Stimulated activated CD4-positive, alpha-beta T cell treated with anti-CD3 and anti-CD28 coated beads, Interleukin-15, amount 100 ng/mL, for 48 hours (primary cell): ENCODE measurements at places on chromosomes 7 and 10.

GRCh38 chr7:99210265-99210970 lies 2.5 kb upstream of the KPNA7 start:
- DNase-seq, result no peak

DNA sequence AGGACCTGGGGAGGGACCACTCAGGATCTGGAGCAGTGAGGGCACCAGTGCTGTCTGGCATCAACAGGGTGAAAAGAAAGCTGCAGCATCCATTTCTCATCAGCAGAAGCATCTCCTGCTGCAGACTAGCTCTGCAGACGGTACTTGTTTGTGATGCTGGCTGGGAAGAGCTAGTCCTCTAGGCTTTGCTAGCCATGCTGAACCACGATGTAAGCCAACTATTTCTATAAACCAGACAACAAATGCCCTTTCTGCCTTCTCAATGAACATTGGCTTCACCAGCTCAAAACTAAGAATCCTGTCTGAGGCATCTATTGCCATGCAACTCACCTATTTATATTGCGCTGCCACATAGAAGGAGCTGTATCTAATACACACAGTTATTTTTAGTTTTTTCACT lies 65.6 kb downstream of the CTTNBP2 start:
- DNase-seq, result no peak

GRCh38 chr10:11454958-11455566 lies 156.4 kb downstream of the USP6NL start:
- DNase-seq, result no peak

DNA sequence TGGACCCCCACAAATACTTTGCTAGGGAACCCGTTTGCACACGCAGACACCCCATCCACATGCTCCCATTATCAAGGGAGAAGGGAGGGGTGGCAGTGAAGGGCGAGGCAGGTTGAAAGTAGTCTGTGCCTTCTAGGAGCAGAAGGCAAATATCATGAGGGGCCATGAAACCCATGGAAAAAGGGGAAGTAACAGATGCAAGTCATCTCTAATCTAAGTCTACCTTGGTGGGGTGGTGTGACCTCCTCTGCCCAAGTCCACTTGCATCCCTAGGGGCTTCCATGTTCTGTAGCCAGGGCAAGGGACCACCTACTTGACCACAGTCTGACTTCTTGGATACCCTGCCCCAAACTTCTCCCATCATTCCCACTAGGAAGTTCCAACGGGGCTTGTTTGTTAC lies 5.5 kb downstream of the GIMAP6 start:
- no peak for DNase-seq

DNA sequence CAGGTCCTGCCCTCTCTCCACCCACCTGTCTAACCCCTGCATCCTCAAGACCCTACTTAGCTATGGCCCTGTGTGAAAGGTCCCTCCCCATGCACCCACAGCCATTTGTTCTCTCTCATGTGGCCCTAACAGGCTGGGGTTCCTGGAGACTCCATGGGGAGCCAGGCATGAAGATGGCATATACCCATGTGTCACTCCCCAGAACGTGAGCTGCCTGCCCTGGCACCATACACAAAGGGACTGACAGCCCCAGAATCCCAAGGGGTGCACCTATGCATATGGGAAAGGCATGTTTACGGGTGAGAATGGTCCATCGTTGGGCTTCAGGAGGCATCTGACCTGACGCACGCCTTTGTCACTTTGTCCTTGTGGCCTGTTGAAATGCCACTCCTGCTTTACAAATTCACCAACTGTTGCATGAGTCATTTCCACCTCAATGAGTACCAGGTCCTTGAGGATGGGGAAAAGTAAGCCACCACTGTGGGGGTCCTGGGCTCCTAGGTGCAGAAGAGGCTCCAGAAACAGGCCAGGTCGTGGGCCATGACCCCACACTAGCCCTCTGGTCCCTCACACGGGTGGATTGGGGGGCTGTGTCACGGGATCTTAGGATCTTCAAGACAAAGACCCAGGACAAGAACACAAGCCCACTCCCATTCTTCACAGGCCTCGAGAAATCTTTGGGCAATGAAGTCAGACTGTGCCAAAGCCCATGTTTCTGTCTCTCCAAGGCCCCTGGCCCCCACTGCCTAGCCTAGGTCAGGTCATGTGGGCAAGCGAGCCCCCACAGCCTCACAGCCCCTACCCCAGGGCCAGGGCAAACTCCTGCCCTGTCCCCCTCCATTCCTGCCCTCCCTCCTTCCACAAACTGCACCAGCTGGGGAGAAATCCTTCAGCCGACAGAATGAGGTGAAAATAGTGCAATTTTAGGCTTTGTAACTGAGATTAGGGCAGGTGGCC lies 8.6 kb downstream of the GPRIN2 start:
- no peak for DNase-seq

- no peak for DNase-seq
Observed at GRCh38 chr7:142670511-142670910, 78.8 kb upstream of the PRSS1 start.

- DNase-seq, result no peak
Observed at GRCh38 chr7:550881-551614, 31.4 kb upstream of the PDGFA start.

- no peak for DNase-seq
Observed at GRCh38 chr7:78473021-78473420, 674.4 kb downstream of the PHTF2 start.

- DNase-seq, result no peak
Observed at GRCh38 chr7:74220229-74220628, 10.4 kb downstream of the LAT2 start.

- no peak for DNase-seq
Observed at GRCh38 chr10:12539350-12540164, 190.2 kb downstream of the CAMK1D start.

- DNase-seq, result no peak
Observed at GRCh38 chr7:29970158-29970557, 19.4 kb downstream of the SCRN1 start.

GRCh38 chr10:103630156-103630555 lies 136.7 kb downstream of the NEURL1 start:
- no peak for DNase-seq

- DNase-seq, result no peak
Observed at GRCh38 chr10:128577958-128578750, 451.9 kb upstream of the MKI67 start.

GRCh38 chr7:92778972-92779371 lies 57.4 kb downstream of the CDK6 start:
- DNase-seq, result no peak

GRCh38 chr10:119658274-119658673 lies 7.1 kb downstream of the BAG3 start:
- DNase-seq, result no peak

GRCh38 chr7:82678259-82678658 lies 234.7 kb upstream of the CACNA2D1 start:
- no peak for DNase-seq

DNA sequence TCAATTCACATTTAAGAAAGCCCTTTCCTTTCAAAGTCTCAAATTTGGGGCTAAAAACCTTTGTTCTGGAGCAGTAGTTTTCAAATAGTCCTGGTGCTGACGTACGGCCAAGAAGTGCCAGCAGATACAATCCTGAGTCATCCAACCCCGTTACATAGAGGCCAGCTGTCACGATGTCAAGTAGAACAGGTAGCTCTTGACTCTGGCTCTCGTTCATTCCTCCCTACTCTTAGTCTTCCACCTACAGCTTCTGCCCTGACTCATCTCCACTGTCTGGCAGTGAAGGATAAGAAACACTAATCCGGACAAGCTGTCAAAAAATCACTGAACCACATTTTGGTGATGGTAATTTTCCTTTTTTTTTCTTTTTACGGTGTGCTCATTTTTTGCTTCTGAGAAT lies 132.4 kb upstream of the PTN start:
- no peak for DNase-seq

GRCh38 chr7:137976696-137977095 lies 25.2 kb downstream of the CREB3L2 start:
- DNase-seq, result no peak

GRCh38 chr7:156080596-156080995 lies 268.3 kb upstream of the SHH start:
- no peak for DNase-seq

DNA sequence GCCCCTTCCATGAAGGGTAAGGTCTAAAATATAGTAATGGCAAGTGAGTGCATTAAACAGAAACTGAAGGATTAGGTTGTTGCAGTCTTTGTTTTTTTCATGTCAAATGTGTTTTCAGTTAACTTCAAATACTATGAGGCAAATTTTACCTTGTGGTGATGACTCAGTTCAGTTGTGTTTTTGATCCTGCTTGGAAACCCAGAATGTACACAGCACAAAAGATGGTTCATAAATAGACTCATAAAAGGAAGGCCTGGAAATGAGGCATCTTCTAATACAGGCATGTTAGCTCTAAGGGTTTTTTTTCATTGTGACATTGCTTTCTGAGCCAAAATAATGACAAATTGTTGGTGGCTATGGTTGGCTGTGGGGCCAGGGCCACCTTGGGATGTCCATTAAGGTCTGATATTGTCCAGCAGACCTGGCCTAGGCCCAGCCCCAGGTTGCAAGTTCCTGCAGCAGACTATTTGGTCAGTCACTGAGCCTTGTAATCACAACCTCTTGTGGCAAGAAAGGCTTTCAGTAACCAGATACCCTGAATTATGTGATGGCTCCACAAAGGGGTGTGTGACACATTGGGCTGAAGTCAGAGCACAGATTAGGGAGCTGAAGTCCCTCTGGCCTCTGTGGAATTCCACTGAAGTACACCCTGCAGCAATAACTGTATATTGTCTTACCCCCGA lies 69.0 kb upstream of the SAMD8 start:
- DNase-seq, result no peak

- no peak for DNase-seq
Observed at GRCh38 chr10:86944031-86944419, 13.4 kb downstream of the MMRN2 start.

GRCh38 chr7:117010375-117011133 lies 57.3 kb downstream of the ST7 start:
- no peak for DNase-seq

DNA sequence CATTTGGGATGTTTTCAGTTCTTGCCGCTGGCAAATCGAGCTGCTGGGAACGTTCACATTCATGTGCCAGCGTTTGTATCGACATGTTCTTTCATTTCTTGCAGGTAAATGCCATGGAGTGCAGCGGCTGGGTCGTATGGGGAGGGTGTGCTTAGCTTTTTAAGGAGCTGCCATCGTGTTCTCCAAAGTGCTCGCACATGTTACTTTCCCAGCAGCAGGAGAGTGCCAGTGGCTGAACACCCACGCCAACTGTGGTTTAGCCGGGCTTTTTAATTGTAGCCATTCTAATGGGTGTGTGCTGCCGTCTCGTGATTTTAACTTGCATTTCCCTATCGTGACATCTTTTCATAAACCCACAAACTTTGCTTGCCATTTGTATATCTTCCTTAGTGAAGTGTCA lies 11.6 kb upstream of the BNIP3 start:
- DNase-seq, result no peak

DNA sequence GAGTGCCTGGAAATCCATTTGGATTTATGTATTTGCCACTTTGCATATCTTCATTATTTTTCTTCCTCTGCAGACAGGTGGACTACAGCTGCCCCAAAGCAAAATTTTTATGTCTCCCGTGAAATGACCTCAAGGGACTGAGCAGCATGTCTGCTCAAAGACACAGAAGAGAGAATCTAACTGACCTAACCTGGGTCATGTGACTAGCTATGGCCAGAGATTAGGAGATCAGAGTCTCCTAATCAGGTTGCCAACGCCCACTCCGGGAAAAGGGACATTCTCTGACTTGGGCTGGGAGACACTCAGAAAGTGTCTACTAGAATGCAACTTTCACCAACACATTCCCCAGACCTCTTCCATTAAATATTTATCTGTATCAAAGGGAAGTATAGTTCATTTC lies 2.5 kb upstream of the BAMBI start:
- DNase-seq, result no peak

DNA sequence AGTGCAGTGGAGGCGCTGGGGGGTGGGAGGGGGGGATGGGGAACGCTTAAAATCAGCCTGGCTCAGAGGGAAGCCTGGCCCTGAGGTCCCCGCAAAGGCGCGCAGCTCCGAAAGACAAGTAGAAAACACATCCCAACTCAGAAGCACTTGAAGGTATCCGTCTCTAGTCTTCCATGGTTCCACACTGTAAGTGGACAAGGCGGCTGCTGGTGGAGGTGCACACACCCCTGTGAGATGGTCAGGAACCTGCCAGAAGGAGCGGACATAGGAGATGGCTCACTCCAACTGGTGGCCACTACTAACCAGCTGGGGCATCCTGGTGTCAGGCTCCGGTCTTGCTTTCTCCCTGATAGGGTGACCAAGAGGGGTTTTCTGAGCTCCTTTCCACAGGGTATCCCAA lies 41.7 kb downstream of the CTBP2 start:
- no peak for DNase-seq

- no peak for DNase-seq
Observed at GRCh38 chr10:11043446-11044127, 25.9 kb downstream of the CELF2 start.

GRCh38 chr7:120877701-120878100 lies 19.8 kb upstream of the TSPAN12 start:
- no peak for DNase-seq

DNA sequence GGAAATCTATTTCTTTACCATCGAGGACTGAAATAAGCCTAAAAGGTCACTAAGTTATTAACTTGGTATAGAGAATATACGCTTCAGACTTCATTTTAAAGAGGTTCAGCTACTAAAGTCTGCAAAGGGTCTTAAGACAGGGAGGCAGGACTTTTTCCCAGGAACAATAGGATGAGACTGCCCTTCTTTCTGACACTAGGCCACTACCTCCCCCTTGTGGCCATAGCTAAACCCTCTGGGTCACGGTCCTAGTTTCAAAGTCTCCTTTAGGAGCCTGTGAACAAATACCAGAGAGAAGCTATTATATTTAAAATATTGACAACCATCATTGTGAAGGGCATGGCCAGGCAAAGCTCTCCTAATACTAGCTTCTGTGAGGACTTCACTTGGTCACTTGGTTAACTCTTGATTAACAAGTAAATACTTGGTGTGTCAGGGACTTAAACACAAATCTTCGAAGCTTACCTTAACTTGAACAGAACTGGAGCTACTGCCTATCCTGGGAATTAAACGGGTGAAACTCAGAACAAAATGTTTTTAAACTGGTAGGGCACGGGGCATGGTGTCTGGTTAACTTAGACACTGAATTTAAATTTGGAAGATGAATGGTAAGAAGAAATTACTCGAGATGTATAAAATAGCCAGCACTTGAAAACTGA lies 75.6 kb downstream of the CCDC6 start:
- DNase-seq, result no peak

- DNase-seq, result no peak
Observed at GRCh38 chr7:157929671-157930070, 592.9 kb downstream of the DNAJB6 start.

DNA sequence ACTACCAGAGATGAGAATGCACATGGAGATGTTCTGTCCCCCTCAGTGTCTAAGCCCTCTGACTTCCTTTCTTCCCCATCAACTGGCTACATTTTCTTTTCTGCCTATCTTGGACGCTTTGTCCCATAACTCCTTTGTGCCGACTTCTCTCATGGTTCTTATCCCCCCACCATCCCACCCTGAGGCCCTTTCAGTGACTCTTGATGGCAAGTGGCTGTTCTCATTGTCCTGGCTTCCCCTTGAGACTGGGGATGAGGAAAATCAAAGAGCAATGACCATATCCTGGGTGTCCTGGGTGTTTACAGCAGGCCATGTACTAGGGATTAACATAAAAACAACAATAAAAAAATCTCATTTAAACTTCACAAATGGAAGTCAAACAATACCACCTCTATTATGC lies 18.8 kb upstream of the GGCT start:
- no peak for DNase-seq
